ENCODE measurements at places on chromosomes 5 and 9. TPM values are rescaled to one million over a fixed set of nuclear protein-coding genes. Genes with fewer than 3 reads are reported as not detected.

The IL9 gene
- polyA plus RNA-seq: not detected

The FYB1 gene
- 0.88 TPM for polyA plus RNA-seq

The ANKRD34B gene
- not detected for polyA plus RNA-seq

The TOR2A gene
- polyA plus RNA-seq: 5.2 TPM

- DNase-seq: no peak
Observed at GRCh38 chr5:109743041-109743531, 53.4 kb downstream of the MAN2A1 start.

DNA sequence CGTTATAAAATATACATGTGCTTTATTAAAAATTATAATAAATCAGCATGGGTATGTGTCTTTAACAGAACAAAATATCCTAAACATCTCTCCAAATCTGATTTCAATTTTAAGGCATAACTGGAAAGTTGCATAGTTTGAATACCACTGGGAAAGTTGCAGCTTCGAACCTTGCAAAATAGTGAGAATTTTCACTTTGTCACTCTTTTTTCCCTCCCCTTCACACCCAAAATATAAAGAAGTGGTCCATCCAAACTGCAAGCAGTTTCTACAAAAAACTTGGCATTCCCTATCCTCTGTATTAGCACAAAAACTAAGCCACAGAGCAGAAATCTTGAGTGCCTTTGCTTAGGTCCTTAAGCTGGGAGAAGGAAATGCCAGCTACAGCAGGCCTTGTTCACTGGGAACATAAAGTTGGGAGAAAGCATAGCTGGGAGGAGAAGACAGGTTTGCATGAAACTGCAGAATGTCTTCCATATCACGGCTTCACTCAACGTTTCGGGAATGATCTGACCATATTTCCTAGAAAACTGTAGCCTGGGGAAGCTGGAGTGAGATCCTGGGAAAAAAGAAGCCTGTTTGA, 400.3 kb downstream of the EBF1 start:
- no peak for DNase-seq

GRCh38 chr5:53165431-53166182, 56.0 kb upstream of the MOCS2 start:
- DNase-seq: no peak

GRCh38 chr5:146588331-146589027, 72.5 kb upstream of the GPR151 start:
- no peak for DNase-seq

DNA sequence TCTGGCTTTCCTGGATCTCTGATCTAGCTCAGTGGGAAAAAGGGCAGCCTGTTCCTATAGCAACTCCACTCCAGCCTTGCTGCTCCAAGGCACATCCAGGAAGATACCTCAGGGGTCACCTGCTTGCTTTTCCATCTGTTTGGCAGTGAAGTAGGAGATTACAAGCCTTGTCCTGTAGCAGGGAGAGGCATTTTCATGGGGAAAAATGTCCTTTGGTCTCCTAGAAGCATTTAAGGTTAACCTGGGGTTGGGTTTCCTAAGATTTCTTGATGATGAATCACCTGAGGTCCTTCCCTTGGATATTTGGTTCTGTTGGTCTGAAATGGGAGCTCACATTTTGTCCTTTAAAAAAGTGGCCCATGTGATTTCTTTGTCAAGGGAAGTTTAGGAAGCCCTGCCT, 1.5 kb upstream of the TMEM174 start:
- no peak for DNase-seq

Measured in heart left ventricle (tissue), 16 donors.